ENCODE measurements at places on chromosomes 2 and 18. TPM values are rescaled to one million over a fixed set of nuclear protein-coding genes. Genes with fewer than 3 reads are reported as not detected.
A peak's percentile ranks its signal among the peaks of the same experiment; 100 is the strongest.

KCNG2 gene
- not detected for polyA plus RNA-seq

DNA sequence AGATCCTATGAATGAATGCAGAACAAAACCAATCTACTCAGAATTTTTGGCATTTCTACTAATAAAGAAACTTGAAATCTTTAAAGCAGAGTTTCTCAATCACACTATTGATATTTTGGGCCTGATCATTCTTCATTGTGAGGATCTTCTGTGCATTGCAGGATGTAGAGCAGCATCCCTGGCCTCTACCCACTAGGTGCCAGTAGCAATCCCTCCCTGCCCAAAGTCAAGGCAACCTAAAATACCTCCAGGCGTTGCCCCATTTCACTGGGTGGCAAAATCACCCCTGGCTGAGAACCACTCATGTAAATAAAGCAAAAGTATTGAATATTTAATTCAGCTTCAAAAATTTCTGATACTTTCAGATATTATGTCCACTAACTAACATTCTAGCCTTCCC, 213.0 kb downstream of the SP3 start:
- H3K27me3 ChIP-seq = no peaks in the 10 kb centered on the region
- H3K27ac ChIP-seq = no peak overlapping the region
- H3K4me3 ChIP-seq = no peak overlapping the region
- H3K4me1 ChIP-seq = no peaks in the 10 kb centered on the region

GRCh38 chr2:106296182-106296815, 102.2 kb upstream of the UXS1 start:
- no peaks in the 10 kb centered on the region for H3K27me3 ChIP-seq
- DNase-seq = no peak
- H3K4me3 ChIP-seq = no peak overlapping the region
- H3K36me3 ChIP-seq = no peaks in the 10 kb centered on the region
- H3K27ac ChIP-seq = no peak overlapping the region

GRCh38 chr2:234939576-234939975, 12.2 kb upstream of the SH3BP4 start:
- no peak overlapping the region for H3K4me3 ChIP-seq
- H3K4me1 ChIP-seq = no peaks in the 10 kb centered on the region
- DNase-seq = no peak
- H3K27ac ChIP-seq = no peak overlapping the region
- no peaks in the 10 kb centered on the region for H3K27me3 ChIP-seq

TBR1 gene
- polyA plus RNA-seq = under 0.01 TPM

GRP gene
- 2.8 TPM for polyA plus RNA-seq

- H3K27ac ChIP-seq = no peak overlapping the region
- no peak for DNase-seq
- H3K4me3 ChIP-seq = no peak overlapping the region
- 0 out of 2 replicates have a peak, but pooled peaks cover 3% of the 10 kb centered on the region for H3K4me1 ChIP-seq
These were observed 46.9 kb upstream of the EFEMP1 start for GRCh38 chr2:55970500-55970899.

TMEM37 gene
- polyA plus RNA-seq = 0.13 TPM

DNA sequence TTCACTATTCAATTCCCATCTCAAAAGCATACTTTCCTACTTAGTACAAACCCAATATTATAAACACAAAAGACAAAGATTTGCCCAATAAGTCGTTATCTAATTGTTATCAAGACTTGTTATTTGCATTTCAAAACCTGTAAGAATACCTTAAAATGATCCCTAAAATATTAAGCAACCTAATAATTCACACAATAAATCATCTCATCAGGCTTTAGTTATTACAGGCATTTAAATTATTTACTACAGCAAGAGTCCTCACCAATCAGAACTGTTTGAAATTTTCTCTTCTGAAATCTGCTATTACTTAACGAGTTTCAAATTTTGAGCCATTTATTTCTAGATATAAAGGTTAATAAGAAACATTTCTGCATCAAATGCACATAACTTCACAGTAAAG, 1.6 kb downstream of the CCDC88A start:
- no peaks in the 10 kb centered on the region for H3K27me3 ChIP-seq
- no peaks in the 10 kb centered on the region for H3K36me3 ChIP-seq
- peak overlapping the region; percentile 81 for H3K27ac ChIP-seq
- H3K4me3 ChIP-seq = peak overlapping the region; percentile 93
- peaks cover 4% of the 10 kb centered on the region for H3K4me1 ChIP-seq

EFEMP1 gene
- 1,290 TPM for polyA plus RNA-seq

- no peaks in the 10 kb centered on the region for H3K36me3 ChIP-seq
- H3K4me1 ChIP-seq = no peaks in the 10 kb centered on the region
- DNase-seq = no peak
- no peak overlapping the region for H3K4me3 ChIP-seq
- no peaks in the 10 kb centered on the region for H3K27me3 ChIP-seq
These were observed 33.4 kb upstream of the LYPD1 start for GRCh38 chr2:132703396-132703795.

MAB21L4 gene
- not detected for polyA plus RNA-seq

DNA sequence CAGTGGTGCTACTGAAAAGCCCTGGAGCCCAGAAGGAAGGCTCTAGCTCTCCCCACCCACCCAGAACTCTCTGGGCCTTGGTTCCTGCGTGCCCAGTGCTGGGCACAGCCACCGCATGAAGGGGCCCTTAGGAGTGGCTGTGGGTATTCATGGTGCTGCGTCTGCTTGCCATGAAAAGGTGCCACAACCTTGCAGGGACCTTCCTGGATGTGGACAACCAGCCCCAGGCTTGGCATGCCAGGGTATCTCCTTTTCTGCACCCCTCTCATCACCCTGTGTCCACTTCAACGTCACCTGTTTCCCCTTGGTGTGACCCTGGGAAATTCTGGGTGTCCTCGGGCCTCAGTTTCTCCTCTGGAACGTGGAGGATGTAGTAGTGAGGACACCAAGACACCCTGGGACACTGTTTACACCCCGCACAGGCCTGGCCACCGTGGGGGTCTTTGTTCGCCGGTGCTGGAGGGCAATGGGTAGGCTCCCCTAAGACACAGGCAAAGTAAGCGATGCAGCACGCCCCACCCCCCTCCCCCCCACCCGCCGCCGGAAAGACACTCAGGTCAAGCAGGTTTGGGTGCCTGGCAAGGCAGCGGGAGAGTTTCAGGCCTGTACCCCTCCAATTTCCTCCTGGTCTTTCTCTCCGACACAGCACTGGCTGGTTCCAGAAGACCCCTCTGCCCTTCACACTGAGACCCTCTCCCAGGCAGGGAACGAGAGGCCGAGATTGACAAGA, 34.8 kb upstream of the TAF1B start:
- DNase-seq = peak; percentile 19
- no peaks in the 10 kb centered on the region for H3K4me1 ChIP-seq
- H3K4me3 ChIP-seq = no peak overlapping the region
- H3K36me3 ChIP-seq = no peaks in the 10 kb centered on the region

DNA sequence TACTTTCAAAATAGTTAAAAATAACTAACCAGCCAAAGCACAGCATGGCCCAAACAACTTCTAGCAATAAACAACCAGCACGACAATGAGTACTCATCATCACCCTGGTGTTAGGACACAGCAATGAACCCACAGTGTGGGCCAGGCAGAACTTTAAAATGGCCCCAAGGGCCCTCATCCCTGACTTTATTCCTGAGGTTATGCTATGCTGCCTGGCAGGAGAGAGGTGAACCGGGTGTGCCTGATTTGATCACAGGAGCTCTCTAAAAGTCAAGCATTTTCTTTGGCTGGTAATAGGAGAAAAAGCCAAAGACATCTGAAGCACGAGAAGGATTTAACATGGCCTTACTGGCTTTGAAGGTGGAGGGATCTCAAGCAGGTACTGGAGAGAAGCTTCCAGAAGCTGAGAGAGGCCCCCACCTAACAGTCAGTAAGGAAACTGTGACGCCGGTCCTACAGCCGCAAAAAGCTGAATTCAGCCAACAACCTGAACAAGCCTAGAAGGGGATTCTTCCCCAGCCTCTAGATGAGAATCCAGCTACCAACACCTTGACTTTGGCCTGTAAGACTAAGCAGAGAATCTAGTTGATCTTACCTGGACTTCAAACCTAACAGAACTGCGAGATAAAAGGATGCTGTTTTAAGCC, 115.4 kb downstream of the DDX1 start:
- no peak overlapping the region for H3K27ac ChIP-seq
- no peak overlapping the region for H3K4me3 ChIP-seq
- DNase-seq = no peak
- H3K36me3 ChIP-seq = no peaks in the 10 kb centered on the region

DNA sequence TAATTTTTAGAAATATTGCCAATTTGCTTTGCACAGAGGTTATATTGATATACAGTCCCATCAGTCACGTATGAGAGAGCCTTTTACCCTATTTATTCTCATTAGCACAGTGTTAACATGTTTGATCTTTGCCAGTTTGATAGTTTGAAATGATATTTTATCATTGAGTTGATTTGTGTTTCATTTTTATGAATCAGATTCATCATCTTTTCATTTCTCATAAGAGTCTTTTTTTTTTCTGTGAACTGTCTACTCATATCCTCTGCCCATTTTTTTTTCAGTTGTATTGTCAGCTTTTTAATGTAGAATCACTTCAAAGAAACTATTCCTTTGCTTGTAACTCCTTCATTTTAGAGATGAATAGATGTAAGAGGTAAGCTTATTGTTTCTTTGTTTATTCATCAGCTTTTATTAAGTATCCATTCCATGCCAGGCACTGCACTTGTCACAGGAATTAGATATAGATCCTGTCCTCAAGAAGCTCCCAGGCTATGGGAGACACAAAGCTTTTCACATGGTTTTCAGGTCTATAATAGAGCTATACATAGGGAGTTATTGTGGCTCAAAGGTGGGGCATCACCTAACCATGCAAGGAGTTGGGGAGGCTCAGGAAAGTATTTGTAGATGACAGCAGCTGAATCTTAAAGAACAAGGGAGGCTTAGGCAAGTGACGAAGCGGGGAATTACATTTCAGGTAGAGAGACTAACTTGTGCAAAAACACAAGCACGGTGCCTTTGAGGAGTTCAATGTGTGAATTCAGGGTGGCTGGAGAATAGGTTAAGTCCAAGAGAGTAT, 42.1 kb downstream of the CD28 start:
- no peak for DNase-seq
- H3K36me3 ChIP-seq = no peaks in the 10 kb centered on the region

DNA sequence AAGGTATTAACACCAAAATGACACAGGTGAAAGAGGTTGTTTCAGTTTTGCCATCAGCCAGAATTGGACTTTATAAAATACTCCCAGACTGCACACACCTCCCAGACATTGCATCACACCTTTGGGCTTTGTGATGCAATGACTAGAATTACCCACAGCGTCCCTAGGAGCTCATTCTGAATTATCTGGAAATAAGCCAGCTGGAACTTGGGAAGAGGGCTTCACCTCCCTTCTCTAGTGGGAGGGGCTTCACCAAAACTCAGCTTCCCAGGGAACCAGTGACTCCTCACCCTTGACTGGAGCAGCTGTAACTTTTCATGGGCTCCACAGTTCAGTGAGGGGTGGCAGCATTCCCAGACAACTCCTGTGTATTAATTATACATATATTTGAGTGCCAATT, 83.1 kb upstream of the BZW1 start:
- no peak overlapping the region for H3K27ac ChIP-seq
- H3K4me3 ChIP-seq = no peak overlapping the region
- H3K36me3 ChIP-seq = no peaks in the 10 kb centered on the region
- H3K27me3 ChIP-seq = no peaks in the 10 kb centered on the region

- H3K4me1 ChIP-seq = peaks cover 2% of the 10 kb centered on the region
- no peaks in the 10 kb centered on the region for H3K27me3 ChIP-seq
- peak overlapping the region; percentile 76 for H3K4me3 ChIP-seq
These were observed 891 bp downstream of the CAB39 start for GRCh38 chr2:230713331-230714135.

DNA sequence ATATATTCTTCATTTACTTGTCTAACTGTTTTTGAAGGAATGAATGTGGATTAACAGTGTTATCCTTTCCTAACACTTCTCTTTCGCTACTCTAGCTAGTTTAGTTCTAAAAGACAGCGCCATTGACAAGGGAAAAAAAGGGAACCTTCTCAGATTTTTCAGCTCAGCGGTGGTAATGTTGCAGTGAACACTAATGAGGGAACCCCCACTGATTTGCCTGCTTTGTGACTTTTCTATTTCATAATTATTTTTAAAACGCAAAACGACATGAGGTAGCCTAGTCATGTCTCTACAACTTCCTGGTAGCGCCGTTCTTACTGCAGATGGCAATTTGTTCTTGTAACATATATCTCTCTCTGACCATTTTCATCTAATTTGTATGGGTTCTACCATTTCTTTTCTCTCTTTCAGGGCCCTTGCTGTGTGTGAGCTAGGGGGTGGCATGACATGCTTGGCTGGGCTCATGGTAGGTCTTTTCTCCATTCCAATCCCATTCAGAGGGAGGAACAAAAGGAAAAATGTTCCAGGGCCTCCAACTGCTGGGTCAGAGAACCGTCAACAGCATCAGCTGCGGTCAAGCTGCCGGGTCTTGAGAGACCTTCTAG, 235.5 kb upstream of the SIX3 start:
- H3K27me3 ChIP-seq = no peaks in the 10 kb centered on the region
- peak; percentile 11 for DNase-seq
- no peaks in the 10 kb centered on the region for H3K36me3 ChIP-seq
- H3K4me3 ChIP-seq = peak overlapping the region; percentile 28

- DNase-seq = no peak
- no peak overlapping the region for H3K27ac ChIP-seq
- no peaks in the 10 kb centered on the region for H3K27me3 ChIP-seq
- H3K36me3 ChIP-seq = no peaks in the 10 kb centered on the region
- H3K4me1 ChIP-seq = no peaks in the 10 kb centered on the region
- H3K4me3 ChIP-seq = no peak overlapping the region
These were observed 15.6 kb upstream of the ACTG2 start for GRCh38 chr2:73877071-73877802.

- no peak for DNase-seq
- peaks cover 15% of the 10 kb centered on the region for H3K36me3 ChIP-seq
- H3K4me1 ChIP-seq = no peaks in the 10 kb centered on the region
These were observed 53.1 kb downstream of the KCTD1 start for GRCh38 chr18:26495287-26495686.

- H3K27ac ChIP-seq = no peak overlapping the region
- DNase-seq = no peak
- no peak overlapping the region for H3K4me3 ChIP-seq
These were observed 34.2 kb downstream of the MRPS9 start for GRCh38 chr2:105072039-105072438.

DNA sequence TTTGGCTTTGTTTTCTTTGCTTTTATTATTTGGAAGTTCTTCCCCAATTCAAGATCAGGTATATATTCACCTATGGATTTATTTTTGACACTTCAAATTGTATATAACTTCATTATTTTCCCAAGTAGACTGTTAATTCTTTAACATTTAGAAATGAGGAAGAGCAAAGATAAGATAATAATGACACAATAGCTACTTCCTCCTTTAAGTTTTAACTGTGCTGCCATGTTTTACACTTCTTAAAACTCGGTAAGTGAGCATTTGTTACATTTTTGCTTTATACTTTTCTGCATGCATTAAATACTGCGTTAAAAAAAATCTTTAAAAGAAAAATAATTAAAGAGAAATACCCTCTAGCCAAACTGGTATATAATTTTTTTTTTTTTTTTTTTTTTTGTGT, 32.5 kb downstream of the SLC66A3 start:
- H3K27me3 ChIP-seq = no peaks in the 10 kb centered on the region
- H3K4me1 ChIP-seq = no peaks in the 10 kb centered on the region
- peaks cover 58% of the 10 kb centered on the region for H3K36me3 ChIP-seq
- no peak for DNase-seq
